ENCODE measurements at places on chromosomes 12 and 14.

GRCh38 chr12:111598637-111599452, at the start of gene ATXN2:
Gene ATXN2 (minus strand): TSS chr12:111599315. CDS start chr12:111599034, 281 bp downstream.
- no peak for DNase-seq

- no peak for DNase-seq
Measured at GRCh38 chr12:95859947-95860850, 1.4 kb downstream of the SNRPF start.

- DNase-seq, result peak; percentile 17
Measured at GRCh38 chr12:124347805-124348658, 53.1 kb downstream of the RFLNA start.

- DNase-seq, result no peak
Measured at GRCh38 chr12:56873382-56873781, 60.8 kb downstream of the SDR9C7 start.

DNA sequence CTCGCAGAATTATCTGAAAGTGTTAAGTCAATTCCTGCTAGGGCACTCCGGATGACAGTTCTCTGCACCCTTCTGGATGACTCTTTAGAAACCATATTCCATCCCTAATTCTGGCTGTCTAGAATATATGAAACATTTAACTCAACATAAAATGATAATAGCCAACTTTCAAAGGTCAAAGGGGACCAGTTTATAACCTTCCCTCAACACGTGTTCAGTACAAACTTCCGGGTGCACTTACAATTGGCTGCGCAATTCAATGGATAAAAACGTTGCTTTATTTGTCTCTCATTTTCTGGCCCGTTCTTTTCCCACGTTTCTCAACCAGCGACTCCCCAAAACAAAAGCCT, 1.3 kb downstream of the SBNO1 start:
- DNase-seq, result peak; percentile 27

- DNase-seq, result no peak
Measured at GRCh38 chr12:109831929-109832328, 1.3 kb downstream of the TRPV4 start.

GRCh38 chr12:67391034-67391433, 121.9 kb downstream of the CAND1 start:
- DNase-seq, result no peak

DNA sequence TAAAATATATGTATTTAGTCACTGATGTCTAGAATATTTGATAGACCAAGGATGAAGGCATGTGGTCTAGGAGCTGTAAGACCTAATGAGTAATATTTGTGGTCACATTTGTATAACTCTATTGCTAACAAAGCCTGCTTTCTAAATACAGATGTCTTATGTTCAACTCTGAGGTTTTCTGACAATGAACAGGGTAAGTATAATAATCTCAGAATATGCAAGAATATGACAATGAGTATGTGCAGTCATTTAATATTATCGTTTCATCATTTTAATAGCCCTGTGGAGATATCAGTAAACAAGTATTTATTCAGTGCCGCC, 389.6 kb downstream of the LRIG3 start:
- no peak for DNase-seq

All from hematopoietic multipotent progenitor cell treated with erythropoietin and hydrocortisone succinate and interleukin-3 and kit ligand, for 17 days (in vitro differentiated cells).